Pulmonary artery endothelial cell (primary cell): ENCODE measurements at places on chromosomes 11 and 22. TPM values are rescaled to one million over a fixed set of nuclear protein-coding genes. Genes with fewer than 3 reads are reported as not detected.

- no peak for DNase-seq
Observed at GRCh38 chr22:36335621-36336020, 52.1 kb downstream of the MYH9 start.

DNA sequence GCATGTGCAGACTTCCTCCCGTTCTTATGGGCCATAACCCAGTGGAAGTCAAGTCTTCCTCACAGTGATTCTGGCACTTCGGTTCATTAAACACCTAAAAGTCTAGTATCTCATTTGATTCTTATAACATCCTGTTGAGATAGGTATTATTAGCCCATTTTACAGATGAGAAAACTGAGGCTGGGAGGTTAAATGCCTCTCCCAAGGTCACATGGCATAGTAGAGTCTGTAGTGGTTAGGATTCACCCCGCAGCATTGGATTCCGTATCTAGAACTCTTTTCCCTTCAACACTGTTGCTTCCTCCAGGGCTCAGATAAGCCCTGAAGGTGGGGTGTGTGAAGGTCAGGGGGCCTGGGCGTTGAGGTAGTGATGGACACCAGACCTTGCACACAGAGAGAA lies 3.4 kb downstream of the GPHA2 start:
- no peak for DNase-seq

The GVQW3 gene
- total RNA-seq: 0.79 and 0.85 TPM in 2 replicates

The ZP1 gene
- total RNA-seq: not detected in 2 replicates

- no peak for DNase-seq
Observed at GRCh38 chr22:36925388-36926290, 12.2 kb downstream of the CSF2RB start.

The CAPRIN1 gene
- 216 and 264 TPM in 2 replicates for total RNA-seq

GRCh38 chr22:38750638-38751037 lies 5.2 kb downstream of the SUN2 start:
- DNase-seq: no peak

The SOX6 gene
- total RNA-seq: under 0.01 and 0.04 TPM in 2 replicates

The PLEKHB1 gene
- 0.26 and 0.42 TPM in 2 replicates for total RNA-seq

DNA sequence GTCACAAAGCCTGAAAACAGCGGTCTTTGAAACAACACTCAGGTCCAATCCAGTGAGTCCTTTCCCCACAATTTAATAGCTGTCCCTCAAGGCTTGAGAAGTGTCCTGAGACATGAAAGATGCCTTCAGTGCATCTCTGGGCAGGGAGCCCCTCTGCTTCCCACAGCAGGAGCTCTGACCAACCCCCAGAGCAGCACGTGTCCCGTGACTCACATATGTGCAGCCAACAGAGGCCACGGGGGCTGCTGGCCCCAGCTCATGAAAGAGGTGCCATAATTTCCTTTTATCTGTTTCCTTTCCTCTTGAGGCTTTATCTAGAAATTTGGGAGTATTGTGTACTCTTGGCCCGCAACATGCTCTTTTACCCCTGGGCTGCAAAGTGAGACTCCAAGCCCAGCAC lies 33.2 kb upstream of the LMO1 start:
- no peak for DNase-seq

DNA sequence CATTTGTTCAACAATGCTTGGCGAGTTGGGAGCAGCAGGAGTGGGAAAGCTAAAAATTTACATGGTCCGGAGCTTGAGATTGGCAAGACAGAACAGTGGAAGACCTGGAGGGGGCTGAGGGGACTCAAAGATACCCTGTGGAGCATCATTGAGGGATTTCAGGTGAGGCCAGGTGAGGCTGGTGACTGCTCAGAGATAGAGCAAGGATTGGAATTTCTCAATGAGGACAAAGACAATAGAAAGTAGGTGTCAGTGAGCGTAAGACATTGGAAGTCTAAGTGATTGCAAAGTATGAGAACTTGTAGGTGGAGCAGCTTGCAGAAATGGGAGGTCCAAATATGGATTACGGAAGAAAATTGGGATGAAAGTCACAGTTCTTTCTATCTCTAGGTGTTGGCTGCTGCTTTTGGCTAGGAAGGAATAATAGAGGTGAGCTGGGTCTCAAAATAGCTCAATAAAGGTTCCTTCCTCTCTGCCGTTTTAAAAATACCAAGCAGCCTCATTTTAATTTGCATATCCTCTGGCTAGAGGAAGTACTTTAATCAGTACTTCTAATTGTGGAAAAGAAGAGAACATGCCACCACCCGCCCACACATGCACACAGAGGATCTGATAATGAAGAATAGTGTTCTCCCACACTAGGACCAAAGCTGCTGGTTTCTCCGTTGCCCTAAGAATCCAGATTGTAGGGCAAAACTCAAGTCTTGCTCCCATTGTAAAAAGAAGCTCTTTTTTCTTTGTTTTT lies 41.8 kb upstream of the SORL1-AS1 start:
- DNase-seq: no peak

The NRXN2 gene
- total RNA-seq: not detected in 2 replicates

The NXPE1 gene
- not detected in 2 replicates for total RNA-seq

DNA sequence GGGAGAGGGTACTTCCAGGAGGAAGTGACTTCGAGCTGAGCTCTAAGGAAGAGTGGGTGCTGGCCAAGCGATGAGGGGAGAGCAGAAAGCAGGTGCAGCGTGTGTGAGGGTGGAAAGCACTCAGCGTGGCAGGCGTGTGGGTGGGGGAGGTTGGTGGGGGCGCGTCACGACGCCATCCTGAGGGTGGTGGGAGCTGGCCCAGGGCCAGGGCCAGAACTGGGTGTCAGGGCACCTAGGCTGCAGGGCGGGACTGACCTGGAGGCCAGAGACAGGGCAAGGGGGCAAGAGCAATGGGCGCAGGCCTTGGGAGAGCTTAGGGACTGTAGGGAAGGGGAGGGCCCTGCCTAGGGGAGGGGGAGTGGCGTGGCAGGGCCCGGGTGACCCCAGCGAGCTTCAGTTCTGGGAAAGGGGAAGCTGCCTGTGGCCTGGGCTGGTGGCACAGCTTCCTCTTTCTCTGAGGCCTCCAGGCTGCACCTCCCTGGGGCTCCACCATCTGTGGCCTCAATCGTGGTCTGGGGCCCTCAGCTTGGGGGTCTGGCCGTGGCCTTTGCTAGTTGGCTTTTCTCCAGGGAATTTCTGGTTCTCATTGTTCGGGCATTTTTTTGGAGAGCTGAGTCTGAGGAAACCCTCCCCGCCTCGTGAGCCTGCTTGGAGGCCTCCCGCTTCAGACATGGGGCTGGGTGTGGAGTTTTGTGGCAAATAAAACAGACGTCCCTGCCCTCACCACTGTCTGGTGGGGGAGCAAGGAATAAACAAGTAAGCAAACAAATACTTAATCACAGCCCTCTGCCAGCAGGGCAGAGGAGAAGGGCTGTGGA lies 8.9 kb downstream of the RELT start:
- no peak for DNase-seq

DNA sequence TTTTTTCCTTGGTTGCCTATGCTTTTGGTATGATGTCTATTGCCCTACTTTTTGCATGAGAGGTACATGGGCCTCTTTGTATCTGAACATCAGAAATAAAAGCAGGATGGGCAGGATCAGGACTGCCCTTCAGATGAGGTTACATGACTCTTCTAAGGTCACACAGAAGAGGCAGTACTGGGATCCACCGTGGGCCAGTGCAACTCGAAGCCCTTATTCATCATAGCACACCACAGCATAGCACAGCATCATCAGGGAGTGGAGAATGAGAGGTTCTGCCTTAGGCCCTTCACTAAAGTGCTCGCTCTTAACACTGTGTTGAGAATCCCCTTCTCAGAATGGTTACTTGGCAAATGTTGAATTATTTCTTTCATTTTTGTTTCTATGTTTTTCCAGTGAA lies 88.3 kb downstream of the C22orf31 start:
- DNase-seq: no peak

- DNase-seq: no peak
Observed at GRCh38 chr22:31271485-31271884, 20.8 kb downstream of the PIK3IP1 start.

DNA sequence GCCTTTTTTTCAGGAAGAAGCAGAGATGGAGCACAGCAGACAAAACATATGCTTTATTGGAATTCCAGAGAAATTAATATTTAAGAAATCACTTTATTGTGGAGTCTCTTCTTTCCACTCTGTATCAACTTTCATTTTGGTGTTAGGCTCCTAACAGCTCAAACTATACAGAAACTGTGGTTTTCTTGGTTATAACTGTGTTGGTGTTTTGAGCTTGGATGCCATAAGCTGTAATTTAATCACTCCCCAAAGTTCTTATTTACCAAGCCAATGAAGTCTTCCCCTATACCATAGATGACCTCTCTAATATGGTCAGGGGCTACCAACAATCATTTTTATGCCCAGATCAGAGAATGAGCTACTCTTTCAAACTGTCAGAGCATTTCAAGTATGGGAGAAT lies 90.0 kb downstream of the EXT2 start:
- no peak for DNase-seq

The RGL4 gene
- total RNA-seq: not detected in 2 replicates

The UFD1 gene
- total RNA-seq: 166 and 168 TPM in 2 replicates

GRCh38 chr11:134266440-134266839 lies 9.7 kb upstream of the GLB1L3 start:
- no peak for DNase-seq

The BARX2 gene
- not detected in 2 replicates for total RNA-seq

The RIC3 gene
- under 0.01 TPM in 1 of 2 replicates, not detected in the other for total RNA-seq

DNA sequence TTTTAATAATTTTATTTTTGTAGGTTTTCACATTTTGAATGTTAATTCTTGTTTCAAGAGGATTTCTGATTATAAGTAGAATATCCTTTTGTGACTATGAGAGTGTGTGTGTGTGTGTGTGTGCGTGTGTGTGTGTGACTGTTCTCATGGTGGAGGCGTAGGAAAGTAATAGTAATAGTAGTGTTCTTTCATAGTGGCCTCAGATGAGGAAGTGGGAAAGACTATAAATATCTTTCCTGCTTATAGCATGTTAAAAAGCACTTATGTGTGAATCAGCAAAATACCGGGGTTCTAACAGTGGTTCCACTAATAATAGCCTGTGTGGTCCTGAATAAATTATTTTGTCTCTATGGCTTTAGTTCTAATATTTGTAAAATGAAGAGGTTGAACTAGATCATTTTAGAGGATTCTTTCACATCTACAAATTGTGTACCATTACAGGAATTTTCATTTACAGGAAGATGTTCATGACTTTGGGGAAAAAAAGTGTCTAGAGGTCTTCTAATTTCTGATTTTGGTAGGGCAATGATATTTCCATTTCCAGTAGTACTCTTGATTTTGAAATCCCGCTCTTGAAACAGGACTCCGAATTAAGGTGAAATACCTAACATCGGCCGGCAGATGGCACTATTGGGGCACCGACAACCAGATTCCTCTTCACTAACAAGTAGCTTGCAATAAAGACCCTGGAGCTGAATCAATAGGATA lies 29.9 kb upstream of the OR10G7 start:
- DNase-seq: peak; percentile 58
